DMS53 (cell line): ENCODE measurements at places on chromosomes 1 and 21.
A peak's percentile ranks its signal among the peaks of the same experiment; 100 is the strongest.

GRCh38 chr1:184407816-184408510 is 21.1 kb downstream of the C1orf21 start:
- DNase-seq, result no peak

GRCh38 chr1:198449727-198450433 is 90.6 kb downstream of the ATP6V1G3 start:
- DNase-seq, result peak; percentile 32

- no peak for DNase-seq
Measured at GRCh38 chr21:42747276-42747701, 93.9 kb downstream of the PDE9A start.

DNA sequence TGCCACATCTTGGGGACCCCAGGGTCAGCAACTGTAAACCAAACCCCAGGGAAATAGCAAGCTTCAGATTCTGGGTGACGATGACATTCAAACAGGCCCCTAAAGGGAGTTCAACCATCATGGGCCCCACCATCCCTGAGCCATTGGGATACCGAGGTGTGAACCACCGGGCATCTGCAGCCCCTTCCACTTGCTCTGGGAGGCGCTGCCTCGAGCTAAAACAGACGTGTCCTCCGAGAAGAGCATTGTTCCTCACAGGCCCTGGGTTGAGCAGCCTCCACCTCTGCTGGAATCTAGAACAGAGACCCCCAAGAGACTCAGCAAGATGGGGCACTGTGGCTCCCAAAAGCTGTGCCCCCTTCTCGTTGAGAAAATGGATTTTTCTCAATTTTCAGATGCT is 19.0 kb upstream of the EFHD2 start:
- DNase-seq, result no peak

DNA sequence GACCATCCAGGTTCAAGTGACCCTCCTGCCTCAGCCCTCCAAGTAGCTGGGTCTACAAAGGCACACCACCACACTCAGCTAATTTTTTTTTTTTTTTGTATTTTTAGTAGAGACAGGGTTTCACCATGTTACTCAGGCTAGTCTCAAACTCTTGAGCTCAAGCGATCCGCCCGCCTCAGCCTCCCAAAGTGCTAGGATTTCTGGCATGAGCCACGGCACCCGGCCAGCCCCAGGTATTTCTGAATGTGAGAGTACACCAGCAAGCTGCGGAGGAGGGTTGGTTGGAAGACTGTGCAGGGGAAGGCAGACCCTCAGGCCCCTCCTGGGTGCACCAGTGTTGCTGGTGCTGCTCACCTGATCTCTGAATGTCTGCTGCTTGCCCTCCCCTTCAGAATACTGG is 33.1 kb upstream of the SIM2 start:
- no peak for DNase-seq

GRCh38 chr1:1358433-1359271 is at the start of gene MXRA8:
MXRA8 (minus strand) TSS chr1:1358555; CDS start chr1:1358504, 51 bp downstream.
- no peak for DNase-seq

GRCh38 chr1:86530211-86530845 is 16.6 kb upstream of the CLCA4 start:
- DNase-seq, result no peak

DNA sequence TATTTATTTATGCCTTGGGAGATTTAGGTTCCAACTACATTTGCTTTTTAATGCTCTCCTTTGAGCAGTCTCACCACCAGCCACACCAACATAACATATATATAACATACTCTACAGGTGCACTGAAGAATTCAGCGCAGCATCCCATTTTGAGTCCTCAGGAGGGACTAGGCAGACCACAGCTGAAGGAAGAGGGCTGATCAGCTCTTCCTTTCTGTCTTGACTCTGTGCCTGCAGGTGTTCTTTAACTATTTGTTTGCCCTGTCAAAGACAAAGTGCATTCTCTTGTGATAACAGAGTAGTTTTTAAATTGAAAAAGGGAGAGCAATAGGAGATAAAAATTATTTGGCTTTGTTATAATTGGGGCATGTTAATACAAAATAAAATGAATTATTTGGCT is 17.0 kb downstream of the HIPK1 start:
- DNase-seq, result no peak

- DNase-seq, result no peak
Measured at GRCh38 chr21:41719691-41720090, 47.2 kb downstream of the RIPK4 start.

- no peak for DNase-seq
Measured at GRCh38 chr1:54588377-54588776, 34.9 kb downstream of the FAM151A start.

GRCh38 chr1:201885531-201886075 is 3.1 kb upstream of the SHISA4 start:
- DNase-seq, result peak; percentile 64

GRCh38 chr21:36816561-36817130 is 117.7 kb downstream of the SIM2 start:
- DNase-seq, result no peak

- no peak for DNase-seq
Measured at GRCh38 chr1:8858112-8858668, 20.3 kb downstream of the ENO1 start.

DNA sequence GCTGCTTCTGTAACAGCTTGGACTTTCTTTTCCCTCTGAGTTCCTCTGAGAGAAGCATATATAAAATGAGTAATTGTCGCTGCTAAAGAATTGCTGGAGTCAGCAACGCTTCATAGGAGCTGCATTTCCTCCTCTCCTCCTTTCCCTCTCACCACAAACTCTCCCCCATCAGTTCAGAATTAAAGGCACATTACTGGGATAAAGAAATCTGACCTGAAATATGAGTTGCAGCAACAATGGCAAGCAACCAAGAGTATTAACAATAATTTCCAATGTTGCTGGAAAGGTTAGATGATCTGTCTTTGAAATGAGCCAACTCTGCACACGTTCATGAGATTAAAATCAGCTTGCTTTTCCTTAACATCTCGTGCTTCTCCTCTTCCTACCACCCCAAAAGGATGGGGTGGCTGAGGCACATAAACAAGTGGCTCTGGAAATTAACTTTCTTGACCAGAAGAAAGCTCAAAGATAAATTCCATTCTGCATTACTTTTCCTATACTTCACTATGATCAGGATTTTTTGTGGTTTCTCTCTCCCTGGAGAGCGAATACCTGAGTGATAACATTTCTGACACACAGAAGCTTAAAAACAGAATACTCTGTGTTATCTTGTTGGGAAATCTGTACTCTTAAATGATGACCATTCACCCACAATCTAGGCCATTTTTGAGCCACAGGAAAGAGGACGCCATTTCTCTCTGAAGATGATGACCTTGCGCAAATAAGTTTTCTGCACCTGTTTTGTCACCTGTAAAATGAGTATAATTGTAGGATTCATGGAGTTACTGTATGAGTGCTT is 90.2 kb downstream of the TGFBR3 start:
- no peak for DNase-seq

DNA sequence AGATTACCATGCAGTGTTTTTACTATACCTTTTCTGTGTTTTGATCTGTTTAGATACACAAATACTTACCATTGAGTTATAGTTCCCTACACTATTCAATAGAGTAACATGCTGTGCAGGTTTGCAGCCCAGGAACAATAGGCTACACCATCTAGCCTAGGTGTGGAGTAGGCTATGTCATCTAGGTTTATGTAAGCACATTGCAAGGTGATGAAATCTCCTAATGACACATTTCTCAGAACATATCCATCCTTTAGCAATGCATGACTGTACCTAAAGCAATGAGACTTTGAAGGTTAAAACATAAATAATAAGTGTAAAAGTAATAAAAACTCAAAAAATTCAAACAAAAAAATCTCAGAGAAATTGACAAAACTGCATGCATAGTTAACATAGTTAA is 358.6 kb downstream of the USH2A start:
- no peak for DNase-seq

DNA sequence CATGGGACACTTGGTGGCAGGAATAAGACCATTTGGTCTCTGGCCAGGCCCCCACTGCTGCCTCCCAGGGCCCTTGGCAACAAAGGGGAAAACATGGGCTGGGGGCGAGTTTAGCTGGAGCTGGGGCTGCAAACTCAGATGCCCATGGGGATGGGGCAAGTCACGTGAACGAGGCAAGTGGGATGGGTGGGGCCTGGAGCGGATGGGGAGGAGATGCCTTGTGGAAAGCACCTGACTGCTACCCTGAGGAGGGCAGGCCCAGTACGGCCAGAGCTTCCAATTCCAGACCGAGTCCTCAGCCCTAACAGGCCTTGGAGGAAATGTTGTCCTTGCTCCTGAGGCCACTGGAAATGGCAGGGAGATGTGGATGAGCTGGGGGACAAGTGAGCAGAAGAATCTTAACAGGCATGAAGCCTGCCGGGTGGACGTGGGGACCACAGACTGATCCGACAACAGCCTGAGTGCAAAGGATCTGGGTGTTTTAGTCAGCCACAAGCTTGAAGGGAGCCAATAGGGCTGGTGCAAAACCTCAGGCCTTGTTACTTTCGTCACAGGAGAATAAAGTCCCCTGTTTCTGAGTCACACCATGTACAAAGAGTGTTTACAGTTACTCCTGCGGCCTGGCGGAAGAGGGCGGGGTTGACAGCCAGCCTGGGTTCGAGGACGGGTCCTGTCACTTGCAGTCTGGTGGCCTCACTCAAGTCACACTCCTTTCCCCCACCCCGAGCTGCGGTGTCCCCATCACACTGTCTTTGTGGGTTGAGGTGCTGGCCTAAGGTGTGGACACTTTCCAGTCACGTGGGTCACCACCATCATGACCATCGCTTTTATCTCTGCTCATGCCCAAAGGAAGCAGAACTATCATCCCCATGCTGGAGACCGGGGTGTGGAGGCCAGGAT is 19.1 kb downstream of the RUNX3 start:
- DNase-seq, result no peak

- no peak for DNase-seq
Measured at GRCh38 chr21:30541764-30542163, at the start of gene KRTAP19-6. KRTAP19-6 (minus strand) TSS chr21:30541864; CDS start chr21:30541833, 31 bp downstream.

DNA sequence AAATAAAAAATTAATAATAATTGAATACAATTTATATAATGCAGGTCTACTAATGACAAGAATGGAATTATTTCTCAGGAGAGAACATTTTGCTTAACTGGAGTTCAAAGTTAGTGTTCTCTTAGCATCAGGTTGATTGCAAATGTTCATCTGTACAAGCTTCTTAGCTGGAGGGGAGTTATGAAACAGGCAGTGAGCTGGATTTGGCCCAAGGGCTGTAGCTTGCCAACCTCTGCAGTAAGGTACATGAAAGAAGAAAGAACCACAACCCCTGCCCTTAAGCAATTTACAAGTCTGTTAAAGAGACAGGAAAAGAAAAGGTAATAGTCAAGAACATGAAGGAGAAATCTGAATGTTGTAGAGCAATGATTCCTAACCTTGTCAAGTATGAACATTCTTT is 17.0 kb downstream of the LPGAT1 start:
- no peak for DNase-seq

GRCh38 chr21:38709876-38710275 is 95.9 kb upstream of the ETS2 start:
- DNase-seq, result no peak

GRCh38 chr1:160070243-160071163 is 543 bp upstream of the KCNJ10 start:
- DNase-seq, result peak; percentile 86

DNA sequence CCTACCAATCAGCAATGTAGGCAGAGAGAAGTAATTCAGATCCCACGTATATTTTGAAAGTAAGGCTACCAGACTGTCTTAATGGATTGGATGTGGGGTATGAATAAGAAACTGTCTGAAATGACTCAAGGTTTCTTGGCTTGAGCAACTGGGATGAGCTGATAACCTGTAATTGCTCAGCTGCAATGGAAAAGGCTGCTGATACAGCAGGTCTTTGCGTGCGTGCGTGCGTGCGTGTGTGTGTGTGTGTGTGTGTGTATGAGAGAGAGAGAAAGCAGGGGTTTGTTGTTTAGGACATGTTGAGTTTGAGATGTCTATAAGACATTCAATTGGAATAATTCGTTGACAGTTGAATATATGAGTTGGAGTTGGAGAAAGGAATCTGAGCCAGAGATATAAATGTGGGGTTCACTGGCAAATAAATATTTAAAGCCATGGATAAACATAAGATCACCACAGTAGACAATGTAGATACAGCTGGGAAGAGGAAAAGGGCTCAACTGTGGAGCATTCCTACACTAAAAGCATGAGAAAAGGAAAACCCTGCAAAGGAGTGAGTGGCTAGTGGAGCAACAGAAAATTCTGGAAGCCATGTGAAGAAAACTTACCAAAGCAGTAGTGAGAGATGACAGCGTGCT is 72.9 kb downstream of the UCHL5 start:
- DNase-seq, result no peak

GRCh38 chr1:80640978-80641377 is 1159.8 kb upstream of the ADGRL2 start:
- DNase-seq, result no peak

DNA sequence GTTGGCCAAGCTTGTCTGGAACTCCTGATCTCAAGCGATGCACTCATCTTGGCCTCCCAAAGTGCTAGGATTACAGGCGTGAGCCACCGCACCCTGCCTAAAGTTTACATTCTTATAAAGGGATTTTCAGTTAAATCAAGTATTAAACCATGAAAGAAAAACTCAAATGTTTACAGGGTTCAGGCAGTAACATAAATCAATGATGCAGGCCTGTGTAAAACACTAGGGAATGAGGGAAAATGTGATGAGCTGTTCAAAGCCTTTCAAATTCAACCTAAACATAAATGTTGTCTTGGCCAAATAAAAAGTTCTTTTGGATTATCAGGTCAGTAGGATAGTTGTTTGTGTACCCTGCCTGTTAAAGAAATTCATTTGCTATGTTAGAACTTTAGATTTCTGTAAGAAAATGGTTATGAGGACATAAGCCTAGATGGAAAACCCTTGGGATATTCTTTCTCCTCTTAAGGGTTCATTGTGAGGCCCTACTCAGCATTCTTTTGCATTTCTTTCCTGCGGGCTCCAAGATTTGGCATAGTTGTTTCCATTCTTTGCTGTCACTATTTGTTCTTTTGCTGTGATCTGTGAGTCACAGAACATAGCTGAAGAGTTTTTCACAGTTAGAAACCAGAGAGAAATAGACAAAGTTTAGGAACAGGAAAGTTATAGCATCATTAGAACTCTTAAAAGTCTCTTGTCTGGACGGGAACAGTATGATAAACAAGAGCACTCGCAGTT is 8.9 kb upstream of the ZRANB2 start:
- DNase-seq, result no peak
